ENCODE measurements at places on chromosomes 5 and 9.

DNA sequence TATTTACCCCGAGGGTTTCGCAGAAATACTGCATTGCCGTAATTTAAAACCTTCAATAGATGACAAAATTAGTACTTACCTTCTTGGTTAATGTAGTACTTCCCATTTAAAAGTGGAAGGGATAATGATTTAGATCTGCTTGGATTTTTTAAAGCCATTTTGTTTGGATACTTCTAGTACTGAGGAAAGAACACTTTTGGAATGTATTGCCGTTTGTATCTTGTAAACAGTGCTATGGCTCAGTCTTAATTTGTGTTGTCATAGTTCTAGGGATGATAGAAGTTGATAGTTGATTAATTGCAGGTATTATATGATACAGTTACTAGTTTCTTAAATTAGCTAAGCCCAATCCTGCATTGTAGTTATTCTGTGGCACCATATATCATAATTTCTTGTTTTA is 33.1 kb downstream of the TNPO1 start:
- no peak for DNase-seq

- DNase-seq = no peak
Measured at GRCh38 chr5:127305493-127305892, 14.9 kb downstream of the MEGF10 start.

- DNase-seq = no peak
Measured at GRCh38 chr5:108753877-108754276, 6.2 kb downstream of the FER start.

GRCh38 chr9:17837965-17838364 is 259.1 kb downstream of the SH3GL2 start:
- no peak for DNase-seq

All from K562 (cell line).